Left cardiac atrium (tissue), 4 donors: ENCODE measurements at places on chromosomes 5 and 9.

DNA sequence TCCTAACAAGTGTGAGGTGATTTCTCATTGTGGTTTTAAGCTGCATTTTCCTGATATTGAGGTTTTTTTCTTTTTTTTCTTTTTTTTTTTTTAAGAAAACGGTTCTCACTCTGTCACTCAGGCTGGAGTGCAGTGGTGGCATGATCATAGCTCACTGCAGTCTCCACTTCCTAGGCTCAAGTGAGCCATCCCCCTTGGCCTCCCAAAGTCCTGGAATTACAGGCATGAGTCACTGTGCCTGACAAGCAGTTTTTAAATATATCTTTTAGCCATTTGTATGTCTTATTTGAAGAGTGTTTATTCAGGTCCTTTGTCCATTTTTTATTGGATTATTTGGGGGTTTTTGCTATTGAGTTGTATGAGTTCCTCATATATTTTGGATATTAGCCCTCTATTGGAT, 53.8 kb downstream of the GCNT1 start:
- DNase-seq: no peak

GRCh38 chr9:99811598-99812383, 9.9 kb upstream of the NR4A3 start:
- no peak for DNase-seq

DNA sequence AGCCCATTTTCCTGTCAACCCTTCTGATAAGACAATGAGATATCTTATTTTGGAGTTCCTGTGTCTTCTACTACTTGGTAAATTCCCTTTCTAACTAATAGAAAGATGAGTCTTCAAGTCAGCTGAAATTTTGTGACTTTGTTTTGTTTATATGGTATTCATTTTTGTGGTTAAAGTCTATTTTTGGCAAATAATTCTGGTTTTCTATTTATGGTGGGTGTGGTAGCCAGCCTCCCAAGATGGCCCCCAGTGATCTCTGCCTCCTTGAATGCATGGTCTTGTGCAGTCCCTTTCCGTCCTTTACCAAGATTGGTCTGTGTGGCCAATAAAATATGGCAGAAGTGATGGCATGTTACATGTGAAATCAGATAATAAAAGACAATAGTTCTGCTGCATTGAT, 91.5 kb downstream of the NR3C1 start:
- DNase-seq: no peak

GRCh38 chr5:51271261-51271660, 112.0 kb upstream of the ISL1 start:
- DNase-seq: no peak

- no peak for DNase-seq
Observed at GRCh38 chr5:73374520-73375190, 73.9 kb downstream of the FOXD1 start.

DNA sequence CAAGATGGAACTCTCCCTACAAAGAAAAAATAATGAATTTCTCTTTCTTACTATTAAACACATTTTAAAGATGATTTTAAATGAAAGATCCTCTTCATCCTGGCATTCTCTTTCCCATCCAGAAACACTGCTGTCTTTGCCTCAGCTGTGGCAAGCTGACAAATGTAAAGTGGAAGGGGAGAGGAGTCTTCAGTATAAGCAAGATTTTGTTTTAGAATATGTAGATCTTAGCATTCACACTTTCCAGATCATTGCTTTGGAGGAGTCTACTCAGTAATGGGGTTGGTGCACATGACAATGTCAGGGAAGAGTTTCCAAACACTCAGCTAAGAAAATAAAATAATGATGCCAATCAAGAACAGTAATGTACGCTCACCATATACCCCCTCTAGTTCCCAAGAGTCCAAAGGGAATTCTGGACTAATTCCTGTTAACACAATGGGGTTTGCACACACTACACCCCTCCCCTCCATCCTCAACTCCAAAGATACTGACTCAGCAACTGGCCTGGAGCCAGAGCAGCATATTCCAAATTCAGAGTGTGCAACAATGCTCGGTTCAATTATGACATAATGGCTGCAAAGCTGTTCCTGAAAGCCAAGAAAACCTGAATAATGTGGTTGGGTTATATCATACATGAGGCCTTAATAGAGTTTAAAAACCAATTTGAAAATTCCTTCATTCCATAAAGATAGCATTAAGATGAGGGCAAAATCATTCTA, 4.6 kb downstream of the C5orf63 start:
- peak; percentile 42 for DNase-seq

- DNase-seq: no peak
Observed at GRCh38 chr5:180093241-180093640, 21.7 kb upstream of the RNF130 start.

GRCh38 chr9:134152022-134152448, 12.3 kb downstream of the RNU6ATAC start:
- no peak for DNase-seq

GRCh38 chr9:22657713-22658112, 211.1 kb downstream of the DMRTA1 start:
- no peak for DNase-seq
